ENCODE measurements at places on chromosomes 2 and 18. TPM values are rescaled to one million over a fixed set of nuclear protein-coding genes. Genes with fewer than 3 reads are reported as not detected.

- DNase-seq: no peak
Measured at GRCh38 chr18:52481116-52481515, 141.1 kb downstream of the DCC start.

DNA sequence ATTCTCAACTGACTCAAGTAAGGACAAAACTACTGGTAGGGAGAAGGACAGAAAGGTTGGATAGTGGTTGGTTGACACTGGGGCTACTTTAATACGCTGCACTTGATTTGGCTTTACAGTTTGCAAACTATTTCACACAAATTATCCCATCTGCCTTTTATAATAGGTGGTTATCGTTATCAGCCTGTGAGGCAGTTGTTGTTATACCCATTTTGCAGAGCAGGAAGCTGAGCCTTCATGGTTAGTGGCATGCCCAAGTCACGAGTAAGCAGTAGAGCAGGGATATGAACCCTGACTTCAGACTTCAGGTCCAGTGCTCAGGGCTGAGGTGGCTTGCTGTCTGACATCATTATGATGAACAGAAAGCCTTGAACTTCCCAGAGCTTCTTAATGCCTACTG, 5.3 kb downstream of the CTIF start:
- DNase-seq: no peak

ICOS gene
- not detected for total RNA-seq

KCNJ3 gene
- not detected for total RNA-seq

GALNT1 gene
- 95.4 TPM for total RNA-seq

Measured in Daoy (cell line).